ENCODE measurements at places on chromosomes 4 and X. TPM values are rescaled to one million over a fixed set of nuclear protein-coding genes. Genes with fewer than 3 reads are reported as not detected.

DNA sequence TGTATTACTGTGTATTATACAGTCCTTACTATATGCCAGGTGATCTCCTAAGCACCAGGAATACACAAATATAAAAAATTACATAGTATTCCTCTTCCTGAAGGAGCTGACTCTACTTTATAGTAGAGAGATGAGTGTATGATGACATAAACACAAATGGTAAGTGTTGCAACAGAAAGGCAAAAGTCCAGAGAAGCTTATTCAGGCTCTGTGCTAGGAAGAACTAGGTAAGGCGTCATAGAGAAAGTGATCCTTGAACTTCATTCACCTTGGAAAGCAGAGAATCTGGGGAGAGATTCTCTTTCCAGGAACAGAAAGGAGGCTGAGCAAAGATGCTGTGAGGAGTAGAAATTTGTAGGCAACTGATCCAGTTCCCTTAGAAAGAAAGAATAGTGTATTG lies 115.0 kb upstream of the KCNIP4 start:
- no peak for DNase-seq

DNA sequence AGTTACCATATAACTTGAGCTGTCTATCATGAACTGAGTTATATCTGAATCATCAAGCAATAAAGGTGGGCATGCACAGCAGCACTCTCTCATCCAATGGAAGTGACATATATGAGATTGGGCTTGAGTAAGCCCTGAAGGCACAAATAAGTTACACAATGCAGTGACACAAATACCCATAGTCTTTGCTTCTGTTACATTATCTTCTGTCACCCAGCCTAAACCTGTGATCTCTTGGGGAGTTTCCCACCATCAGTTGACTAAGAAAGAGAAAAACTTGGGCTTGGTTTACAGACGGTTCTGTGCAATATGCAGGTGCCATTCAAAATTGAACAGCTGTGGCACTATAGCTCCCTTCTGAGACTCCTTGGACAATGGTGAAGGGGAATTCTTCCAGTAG lies 138.8 kb upstream of the IL15 start:
- DNase-seq: no peak

The AADAT gene
- total RNA-seq: 0.79 TPM

The TLR2 gene
- total RNA-seq: 0.44 TPM

The UGT2B10 gene
- not detected for total RNA-seq

The SHROOM3 gene
- total RNA-seq: under 0.01 TPM

The APELA gene
- not detected for total RNA-seq

DNA sequence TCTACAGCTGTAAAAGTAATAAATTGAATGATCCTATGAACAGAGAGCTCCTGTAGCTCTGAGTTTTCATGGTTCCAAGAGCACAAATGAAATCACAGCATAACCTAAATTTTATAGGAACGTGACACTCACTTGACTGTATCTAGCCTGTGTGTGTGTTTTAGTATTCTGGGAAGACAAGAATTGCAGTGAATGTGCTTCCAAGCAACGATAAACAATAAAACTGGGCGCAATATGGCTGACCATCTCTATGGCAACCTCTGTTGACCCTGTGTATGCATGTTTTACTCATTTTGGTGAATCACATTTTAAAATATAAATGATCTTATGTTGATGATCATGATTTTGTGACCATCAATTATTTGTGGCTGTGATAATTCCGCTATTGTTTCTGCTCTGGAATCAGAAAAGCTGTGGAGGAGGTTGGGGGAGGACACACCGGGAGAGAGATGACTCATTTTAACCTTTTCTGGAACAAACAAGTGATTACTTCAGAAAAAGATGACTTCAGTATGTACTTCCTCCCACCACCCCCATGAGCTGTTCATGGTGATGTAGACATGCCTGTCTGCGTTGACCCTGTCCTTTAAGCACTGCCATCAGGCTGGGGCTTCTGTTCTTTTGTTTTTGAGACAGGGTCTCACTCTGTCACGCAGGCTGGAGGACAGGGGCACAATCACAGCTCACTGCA lies 31.8 kb downstream of the USP11 start:
- peak; percentile 79 for DNase-seq

- no peak for DNase-seq
Measured at GRCh38 chrX:84724576-84724975, 222.3 kb upstream of the HDX start.

DNA sequence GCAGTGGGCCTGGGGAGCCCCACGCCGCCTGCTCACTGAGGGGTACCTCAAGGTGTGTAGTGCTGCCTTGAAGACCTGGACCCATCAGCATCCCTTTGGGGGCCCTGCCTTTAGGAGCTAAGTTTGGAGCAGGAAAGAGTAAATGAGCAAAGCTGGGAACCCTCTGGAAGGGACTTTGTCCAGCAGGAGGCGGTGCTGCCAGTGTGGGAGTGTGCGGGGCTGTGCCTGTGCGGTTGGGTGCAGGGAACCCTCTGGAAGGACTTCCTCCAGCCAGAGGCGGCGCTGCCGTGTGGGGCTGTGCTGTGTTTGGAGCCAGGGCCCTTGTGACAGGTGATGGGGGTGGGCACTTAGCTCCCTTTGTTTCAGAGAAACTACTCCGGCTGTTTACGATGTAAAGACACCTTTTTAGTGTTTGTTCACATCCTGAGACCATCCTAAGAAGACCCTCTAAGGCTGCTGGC lies 25.8 kb downstream of the RGS12 start:
- no peak for DNase-seq

DNA sequence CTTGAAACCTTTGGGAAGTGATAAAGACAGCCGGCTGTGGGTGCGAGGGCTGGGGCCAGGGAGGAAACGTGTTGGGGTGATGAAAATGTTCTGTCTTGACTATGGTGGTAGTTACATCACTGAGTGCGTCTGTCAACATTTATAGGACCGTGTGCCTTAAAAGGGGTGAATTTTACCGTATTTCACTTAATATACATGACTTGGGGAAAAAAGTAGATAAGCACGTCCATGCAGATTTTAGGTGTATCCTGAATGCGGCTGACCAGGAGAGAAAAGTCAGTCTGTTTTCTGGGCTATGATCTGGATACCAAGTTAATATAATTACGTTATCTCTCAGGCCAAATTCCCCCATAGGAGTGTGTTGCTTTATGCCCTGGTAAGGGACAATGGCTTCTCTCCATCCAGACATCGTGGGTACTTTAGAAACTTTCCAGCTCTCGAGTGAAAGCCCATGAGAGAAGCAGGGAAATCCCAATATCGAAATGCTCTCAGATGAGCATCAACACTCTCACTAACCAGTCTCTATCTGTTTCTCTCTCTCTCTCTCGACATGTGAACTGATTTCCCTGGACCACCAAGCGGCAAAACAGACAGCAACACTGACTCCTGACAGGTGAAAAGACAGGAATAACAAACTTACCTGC lies 71.5 kb downstream of the IRF2 start:
- no peak for DNase-seq

The FAM184B gene
- not detected for total RNA-seq

DNA sequence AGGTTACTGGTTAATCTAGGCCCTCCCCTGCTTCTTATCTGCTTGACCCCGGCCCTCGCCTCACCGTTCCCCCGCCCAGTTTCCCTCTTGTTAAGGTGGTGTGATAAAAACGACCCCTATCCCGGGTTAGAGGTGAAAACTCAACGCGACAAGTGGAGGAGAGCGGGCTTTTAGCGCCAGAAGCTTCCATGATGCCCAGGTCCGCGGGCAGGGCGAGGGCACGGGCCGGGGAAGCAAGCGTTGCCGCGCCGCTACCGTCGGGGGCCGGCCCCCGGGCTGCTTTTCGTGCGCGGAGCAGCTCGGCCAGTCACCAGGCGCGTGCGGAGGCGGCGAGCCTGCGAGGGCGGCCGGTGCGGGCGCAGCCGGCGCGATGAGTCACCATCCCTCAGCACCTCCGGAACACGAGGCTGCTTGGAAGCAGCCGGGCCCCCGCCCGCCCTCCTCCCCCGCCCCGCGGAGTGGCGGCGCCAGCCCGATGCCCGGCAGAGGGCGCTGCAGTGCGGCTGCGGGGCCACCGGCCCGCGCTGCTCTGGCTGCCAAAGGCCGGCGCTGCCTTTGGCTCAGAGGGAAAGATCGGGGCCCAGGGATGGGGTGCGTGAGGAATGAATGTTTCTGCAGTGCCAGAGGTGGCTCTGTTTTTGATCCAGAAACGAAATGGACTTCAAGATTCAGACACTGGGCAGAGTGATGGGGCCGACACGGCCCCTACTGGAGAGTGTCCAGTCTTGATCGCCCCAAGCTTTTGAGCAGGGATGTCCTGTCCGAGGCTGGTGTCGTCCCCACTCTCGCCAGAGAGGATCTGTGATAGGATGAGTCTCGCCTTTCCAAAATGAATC lies 107.8 kb downstream of the NHSL2 start:
- peak; percentile 92 for DNase-seq

DNA sequence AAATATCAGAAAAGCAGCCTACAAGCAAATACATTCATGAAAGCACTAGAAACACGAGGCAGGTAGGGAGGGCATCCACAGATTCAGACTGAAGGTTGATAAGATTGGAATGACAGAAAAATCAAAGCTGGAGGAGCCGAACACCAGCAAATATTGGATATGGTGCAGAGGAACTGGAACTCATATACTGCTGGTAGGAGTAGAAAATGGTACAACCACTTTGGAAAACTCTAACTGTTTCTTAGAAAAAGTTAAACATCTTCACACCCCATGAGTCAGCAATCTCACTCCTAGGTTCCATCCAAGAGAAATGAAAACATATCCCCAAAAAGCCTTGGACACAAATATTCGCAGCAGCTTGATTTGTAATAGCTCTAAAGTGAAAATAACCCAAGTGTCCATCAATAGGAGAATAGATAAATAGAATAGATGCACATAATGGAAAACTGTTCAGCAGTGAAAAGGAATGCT lies 27.1 kb downstream of the CD99L2 start:
- no peak for DNase-seq

- DNase-seq: no peak
Measured at GRCh38 chr4:26992657-26993361, 132.2 kb downstream of the STIM2 start.

- DNase-seq: no peak
Measured at GRCh38 chr4:130026185-130026584, 930.2 kb downstream of the C4orf33 start.

DNA sequence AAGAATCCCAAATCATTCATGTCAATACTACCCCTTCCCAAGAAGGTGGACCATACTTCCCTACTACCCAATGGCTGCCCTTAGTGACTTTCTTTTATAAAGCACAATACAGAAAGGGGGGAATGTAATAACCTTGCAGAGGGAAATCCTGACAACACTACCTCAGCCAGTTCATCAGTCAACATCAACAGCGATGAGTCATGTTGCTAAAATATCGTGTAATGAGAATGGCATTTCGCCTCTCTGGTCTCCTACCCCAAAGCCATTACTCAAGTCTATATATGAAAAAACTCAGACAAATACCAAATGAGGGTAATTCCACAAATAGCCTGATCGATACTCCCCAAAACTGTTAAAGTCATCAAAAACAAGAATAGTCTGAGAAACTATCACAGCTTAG lies 3.3 kb upstream of the MAGEA8 start:
- no peak for DNase-seq

DNA sequence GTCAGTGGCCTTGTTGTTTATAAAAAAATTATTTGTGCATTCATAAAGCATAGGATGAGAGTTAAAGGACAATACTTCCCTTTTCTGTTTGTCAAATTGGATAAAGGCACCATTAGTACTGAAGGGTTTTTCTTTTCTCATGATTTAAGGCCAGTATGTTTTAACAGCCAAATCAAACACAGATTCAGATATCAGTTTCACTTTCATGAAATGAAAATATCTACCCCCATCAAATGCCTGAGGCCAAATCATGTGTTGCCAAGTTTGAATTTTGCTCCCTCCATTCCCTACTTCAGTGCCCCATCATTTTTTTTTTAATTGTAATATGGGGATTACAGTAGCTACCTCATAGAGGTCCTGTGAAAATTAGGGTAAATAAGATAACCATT lies 745.9 kb downstream of the RPA4 start:
- DNase-seq: no peak

DNA sequence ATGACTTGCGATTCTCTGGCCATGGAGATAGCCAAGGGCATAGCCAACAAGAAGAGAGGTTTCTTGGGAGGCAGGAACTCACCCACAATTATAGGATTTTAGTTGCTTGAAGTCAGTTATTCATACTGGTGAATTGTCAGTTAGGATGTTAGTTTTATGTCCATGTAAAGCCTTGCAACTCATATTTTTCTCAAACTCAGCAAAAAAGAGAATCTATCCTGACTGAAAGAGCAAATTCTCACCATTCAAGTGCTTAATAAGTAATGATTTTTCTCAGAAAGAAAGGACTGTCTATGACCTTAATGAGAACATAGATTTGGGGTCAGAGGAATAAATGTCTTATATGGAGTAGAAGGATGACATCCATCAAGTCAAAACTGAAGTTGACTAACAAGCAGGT lies 934.5 kb downstream of the STPG2 start:
- DNase-seq: no peak

The ATOH1 gene
- not detected for total RNA-seq

GRCh38 chr4:64305565-64306254 lies 103.5 kb downstream of the TECRL start:
- no peak for DNase-seq

GRCh38 chr4:6201580-6202091 lies 1.3 kb upstream of the JAKMIP1 start:
- no peak for DNase-seq

The EXOC1L gene
- total RNA-seq: not detected

DNA sequence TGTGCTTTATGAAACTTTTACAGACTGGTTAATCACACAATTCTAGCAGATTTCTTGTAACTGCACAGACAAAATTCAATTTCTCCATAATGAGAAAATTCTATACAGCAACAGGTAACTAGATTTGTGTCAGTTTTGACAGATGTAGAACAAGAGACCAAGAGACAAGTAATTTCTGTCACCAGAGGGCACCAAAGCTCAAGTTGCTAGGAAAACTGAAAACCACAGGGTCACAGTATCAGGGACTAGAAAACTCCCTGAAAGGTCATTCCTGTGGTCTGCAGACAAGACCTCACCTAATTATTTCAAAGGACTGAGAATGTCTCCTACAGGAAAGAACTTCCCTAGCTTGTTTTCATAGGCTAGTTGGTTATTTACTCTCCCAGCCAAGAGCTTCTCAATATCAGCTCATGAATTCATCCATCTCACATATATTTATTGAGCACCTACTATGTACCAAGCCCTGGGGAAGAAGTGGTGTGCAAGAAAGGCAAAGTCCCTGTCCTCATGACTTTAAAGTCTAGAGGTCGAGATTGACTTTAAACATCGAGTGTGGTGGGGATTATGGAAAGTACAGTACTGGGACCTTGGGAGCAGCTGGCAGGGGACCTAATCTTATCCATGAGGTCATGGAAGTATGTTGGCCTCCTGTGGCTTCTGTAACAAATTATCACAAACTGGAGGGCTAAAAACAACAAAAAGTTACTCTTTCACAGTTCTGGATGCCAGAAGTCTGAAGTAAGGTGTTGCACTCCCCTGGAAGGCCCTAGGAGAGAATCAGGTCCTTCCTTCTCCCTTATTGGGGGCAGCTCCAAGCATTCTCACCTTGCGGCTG lies 47.8 kb upstream of the SETD7 start:
- peak; percentile 60 for DNase-seq

The MAMLD1 gene
- total RNA-seq: 0.22 TPM

DNA sequence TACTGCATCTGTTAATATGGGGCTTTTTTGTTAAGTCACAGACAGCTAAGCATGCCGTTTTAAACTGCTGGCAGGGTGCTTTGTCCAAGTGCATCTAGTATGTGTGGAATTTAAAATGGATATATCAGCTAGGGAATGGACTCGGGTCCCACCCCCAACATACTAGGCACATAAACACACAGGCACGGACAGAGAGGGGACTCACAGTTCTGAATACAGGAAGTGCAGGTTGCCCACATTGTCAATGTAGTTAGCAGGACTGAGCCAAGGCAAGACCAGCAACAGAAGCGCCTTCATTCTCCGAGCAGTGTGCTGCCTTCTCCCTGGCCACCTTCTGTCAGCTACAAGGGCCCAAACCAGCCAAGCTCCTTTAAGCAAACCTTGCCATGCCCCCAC lies 33.6 kb downstream of the LNX1 start:
- peak; percentile 11 for DNase-seq
